ENCODE measurements at places on chromosomes 1 and 21.

- DNase-seq: no peak
These were observed 5.7 kb downstream of the EPHX1 start for GRCh38 chr1:225815526-225816178.

DNA sequence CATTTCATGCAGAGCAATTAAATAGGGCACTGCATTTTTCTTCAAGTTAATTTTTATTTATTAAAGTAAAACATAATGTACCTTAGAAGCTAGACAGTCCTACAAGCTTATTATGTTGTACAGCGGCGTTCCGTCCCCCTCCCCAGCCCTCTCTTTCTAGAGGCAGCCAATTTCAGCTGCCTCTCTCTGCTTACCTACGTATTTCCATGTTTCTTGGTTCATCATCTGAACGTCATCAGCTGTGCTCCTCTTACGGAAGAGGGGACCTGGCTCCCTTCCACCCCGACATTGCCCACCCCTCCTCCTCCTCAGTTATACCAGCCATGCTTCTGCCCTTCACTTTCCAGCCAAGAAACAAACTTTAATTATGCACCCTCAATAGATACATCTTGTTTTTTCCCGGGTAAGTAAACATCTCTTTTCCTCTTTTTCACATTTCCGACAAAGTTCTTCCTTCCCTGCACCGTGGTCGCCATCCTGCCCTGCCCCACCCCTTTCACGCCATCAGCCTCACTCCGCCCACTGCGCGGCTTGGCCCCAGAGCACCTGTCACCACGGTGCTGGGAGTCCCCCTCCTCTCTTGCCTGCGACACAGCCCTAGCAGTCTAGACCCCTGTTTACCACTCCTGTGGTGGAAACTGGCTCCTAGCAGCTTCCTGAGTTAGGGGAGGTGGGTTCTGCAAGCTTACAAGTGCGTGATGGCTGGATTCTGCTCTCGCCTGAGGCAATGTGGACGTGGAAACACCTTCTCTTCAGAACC, 57.9 kb downstream of the SLC37A1 start:
- no peak for DNase-seq

- no peak for DNase-seq
These were observed 434.8 kb downstream of the LMO4 start for GRCh38 chr1:87763483-87763882.

DNA sequence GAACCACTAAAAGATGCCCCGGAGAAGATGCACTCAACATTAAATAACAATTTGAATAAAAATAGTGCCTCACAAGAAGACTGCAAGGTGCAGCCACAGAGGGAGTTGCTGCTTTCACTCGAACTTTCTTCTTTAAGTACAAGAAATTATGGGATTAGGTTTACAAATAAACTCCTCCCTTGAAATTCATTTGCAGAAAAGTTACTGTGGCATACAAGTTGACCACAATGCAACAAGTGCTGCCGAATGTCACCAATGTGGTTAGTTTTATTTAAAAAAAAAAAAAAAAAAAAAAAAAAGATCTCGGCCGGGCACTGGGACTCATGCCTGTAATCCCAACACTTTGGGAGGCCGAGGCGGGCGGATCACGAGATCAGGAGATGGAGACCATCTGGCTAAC, 76.8 kb upstream of the RAB4A start:
- no peak for DNase-seq

GRCh38 chr1:7705048-7705907, 65.8 kb upstream of the VAMP3 start:
- DNase-seq: no peak

DNA sequence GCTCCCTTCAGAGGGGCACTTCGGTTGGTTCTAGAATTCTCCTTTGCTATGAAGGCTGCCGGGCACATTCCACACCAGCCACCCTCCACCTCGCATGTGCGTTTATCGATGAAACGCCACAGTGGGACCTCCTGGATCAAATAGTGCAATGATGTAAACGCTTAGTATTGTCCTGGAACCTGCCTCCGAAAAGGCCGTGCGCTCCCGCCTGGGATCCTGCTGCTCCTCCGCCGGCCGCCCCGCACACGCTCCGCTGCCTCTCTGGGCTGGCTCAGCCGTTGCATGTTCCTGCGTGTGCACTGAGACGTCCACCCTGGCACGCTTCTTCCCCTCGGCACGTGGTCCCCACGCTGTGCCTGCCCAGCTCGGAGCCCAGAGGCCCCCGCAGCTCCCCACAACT, 4.0 kb upstream of the TNFRSF14 start:
- DNase-seq: no peak

- no peak for DNase-seq
These were observed 1.2 kb upstream of the LELP1 start for GRCh38 chr1:153202006-153202405.

GRCh38 chr1:32779242-32779641, 37.9 kb downstream of the YARS1 start:
- DNase-seq: no peak

DNA sequence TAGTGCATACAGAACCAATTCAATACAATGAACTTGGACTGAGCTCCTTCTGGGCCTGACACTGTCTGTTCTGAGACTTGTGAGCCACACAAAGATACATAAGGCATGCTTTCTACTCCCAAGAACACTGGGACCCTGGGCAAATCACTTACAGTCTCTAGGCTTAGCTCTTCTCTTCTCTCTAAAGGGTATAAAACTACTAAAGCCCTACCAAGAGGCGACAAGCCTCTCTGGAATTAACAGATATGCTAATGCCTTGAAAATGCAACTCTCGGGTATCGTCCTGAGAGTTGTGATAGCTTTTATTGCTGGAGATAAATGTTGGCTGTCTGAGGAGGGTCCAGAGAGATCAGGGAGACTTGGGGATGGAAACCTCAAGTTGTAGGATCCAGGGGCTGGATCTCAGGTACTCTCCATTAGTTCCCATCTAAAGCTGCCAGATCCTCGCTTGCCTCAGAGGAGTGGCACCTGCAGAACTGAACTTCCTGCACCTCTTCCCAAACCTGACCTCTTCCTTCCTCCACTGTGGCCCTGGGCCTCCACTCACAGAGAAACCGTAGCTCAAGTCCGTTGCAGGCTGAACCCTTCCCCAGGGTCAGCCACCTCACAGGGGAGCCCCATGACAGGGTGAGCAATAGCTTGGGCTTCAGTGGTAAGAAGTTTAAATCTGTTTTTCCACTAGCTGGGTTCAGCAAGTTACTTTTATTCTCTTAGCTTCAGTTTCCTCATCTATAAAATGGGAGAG, 11.5 kb upstream of the CFAP45 start:
- DNase-seq: no peak

- DNase-seq: no peak
These were observed 484.9 kb downstream of the NPHP4 start for GRCh38 chr1:5507340-5507739.

- no peak for DNase-seq
These were observed 1.3 kb upstream of the CCSAP start for GRCh38 chr1:229344139-229344538.

- no peak for DNase-seq
These were observed 19.3 kb downstream of the PRKACB start for GRCh38 chr1:84163123-84163931.

- DNase-seq: no peak
These were observed 18.8 kb downstream of the PIK3C2B start for GRCh38 chr1:204475656-204476432.

GRCh38 chr1:54995013-54995760, 3.5 kb upstream of the BSND start:
- no peak for DNase-seq

- DNase-seq: no peak
These were observed 4.5 kb upstream of the CRABP2 start for GRCh38 chr1:156709757-156710489.

GRCh38 chr1:27981145-27981544, 21.4 kb downstream of the XKR8 start:
- no peak for DNase-seq

- no peak for DNase-seq
These were observed 1995.8 kb downstream of the NCAM2 start for GRCh38 chr21:22993822-22994574.

- DNase-seq: no peak
These were observed 586.5 kb downstream of the PTBP2 start for GRCh38 chr1:97308131-97308530.

GRCh38 chr1:211183747-211184313, 49.9 kb upstream of the KCNH1 start:
- DNase-seq: no peak

GRCh38 chr1:174789399-174789798, 210.3 kb upstream of the CACYBP start:
- DNase-seq: no peak

DNA sequence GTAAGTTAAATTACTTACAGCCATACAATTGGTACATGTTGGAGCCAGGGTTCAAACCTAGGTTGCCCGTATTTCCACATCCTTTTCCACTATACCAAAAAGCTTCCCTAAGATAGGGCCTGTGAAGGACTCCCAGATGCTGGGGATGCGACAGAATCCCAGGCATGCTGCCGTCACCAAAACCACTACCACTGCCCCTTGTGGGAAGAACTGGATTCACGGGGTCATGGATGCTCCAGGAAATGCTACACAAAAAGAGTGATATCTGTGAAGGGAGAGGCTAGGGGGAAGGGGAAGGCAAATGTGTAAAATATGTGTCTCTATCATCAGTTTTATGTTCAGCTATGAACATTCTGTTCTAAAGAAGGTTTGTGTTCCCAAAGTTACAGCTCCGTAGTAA, 133.9 kb upstream of the IVNS1ABP start:
- DNase-seq: no peak

DNA sequence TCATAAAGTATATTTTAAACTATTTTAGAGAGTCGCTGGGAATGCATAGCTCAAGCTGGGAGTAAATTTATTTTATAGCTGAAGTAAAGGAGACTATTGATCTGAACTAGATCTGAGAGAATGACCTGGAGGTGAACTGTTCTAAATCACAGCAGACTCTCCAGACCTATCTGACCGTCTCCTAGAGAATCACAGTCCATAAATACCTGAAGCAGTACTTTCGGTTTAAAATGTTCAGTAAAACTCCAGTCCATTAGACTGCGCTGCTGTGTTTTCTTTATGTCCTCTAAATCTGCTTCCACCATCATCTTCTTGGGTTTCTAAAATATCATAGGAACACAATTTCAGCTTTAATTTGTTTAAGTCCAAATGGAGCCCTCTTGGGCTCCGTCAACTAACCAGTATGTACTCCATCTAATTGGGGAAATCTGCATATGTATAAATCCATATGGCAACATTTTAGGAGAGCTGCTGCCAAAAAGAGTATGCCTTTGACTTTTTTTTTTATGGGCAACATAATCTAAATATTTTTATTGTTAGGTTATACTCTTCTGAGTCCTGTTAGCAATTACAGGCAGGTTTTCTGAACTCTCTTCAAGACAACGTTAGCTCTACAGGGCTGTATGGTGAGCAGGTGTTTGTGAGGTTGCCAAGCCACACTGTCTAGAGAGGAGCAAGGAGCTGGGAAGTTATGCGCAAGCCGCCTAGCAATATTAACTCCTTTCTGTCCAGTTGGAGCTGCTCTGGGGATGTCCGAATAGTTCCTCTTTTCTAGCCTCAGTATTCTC, 111.2 kb downstream of the SPAG17 start:
- DNase-seq: no peak

DNA sequence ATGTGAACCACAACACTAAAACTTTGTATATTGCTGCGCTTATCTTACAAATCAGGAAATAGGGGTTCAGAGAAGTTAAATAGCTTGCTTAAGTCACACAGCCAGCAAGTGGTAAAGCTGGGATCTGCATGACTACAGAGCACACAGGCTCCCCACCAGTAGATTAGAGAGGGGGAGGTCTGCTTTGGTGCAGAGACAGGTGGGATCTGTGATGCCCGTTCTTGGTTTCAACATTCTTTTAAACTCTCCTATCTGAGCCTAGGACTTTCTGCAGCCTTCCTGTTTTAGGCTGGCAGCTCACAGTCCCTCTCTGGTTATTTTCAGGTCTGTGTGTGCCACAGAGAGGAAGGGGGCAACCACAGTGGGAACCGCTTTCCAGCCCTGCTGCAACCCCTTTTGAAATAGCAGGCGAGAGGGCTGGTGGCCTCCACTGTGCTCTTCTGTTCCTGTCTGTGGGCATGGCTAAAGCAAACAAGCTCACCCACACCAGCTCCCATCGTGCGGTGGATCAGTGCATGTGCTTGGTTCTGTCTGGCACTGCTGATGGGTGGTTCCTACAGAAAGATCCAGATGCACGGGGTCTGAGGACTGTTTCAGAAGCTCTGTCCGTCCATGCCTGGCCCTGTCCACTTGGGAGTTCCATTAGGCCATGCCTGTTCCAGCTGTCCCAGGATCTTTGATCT, 1.7 kb upstream of the IL6R start:
- DNase-seq: no peak

DNA sequence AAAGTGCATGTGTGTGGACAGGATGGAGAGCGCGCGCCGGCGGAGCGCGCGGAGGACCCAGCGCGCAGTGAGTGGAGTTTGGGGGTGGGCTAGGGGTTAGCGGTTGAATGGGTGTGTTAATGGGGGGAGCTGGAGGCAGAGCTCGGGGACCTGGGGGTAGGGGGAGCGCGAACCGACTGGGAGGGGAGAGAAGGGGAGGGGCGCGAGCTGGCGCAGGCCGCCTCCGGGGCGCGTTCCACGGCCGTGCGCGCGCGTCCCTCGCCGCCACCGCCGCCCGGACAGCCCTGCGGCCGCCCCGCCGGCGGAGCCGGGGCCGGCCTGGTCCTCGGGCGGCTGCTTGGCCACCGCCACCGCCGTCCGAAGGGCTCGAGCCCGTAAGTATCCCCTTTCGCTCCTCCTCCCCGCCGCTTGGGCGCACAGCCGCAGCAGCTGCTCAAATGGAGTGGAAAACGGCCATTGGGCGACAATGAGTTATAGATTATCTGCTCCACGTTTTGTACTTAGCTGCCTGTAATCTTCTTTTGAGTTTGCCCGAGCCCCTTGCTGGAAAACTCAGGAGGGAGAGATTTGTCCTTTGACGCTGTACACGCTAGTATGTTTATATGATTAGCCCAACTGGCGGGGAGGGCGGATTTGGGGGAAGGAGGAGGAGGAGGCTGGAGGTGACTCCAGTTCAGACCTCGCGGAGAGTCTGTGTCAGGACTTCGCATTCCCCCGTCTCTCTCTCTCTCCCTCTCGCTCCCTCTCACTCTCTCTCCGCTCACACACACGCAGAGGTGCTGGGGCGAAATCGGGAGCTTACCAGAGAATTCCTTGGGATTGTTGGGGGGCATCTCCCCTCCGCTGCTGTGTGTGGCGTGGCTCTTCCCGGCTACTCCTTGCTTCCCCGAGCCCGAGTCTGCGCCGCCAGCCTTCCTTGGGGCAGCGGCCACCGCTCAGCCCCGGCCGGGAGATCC, at the start of gene ADGRL2:
TSS of gene ADGRL2 (plus strand) at position 240 of the 956 bp plus-strand sequence. CDS start 36,051 bp downstream, outside the sequence.
- DNase-seq: no peak

- no peak for DNase-seq
These were observed 2.0 kb downstream of the ADAMTSL4 start for GRCh38 chr1:150551051-150551783.

GRCh38 chr1:117436513-117436912, 69.3 kb downstream of the MAN1A2 start:
- DNase-seq: no peak

GRCh38 chr1:26913754-26914619, at the start of gene NR0B2:
Gene NR0B2, minus strand, starts transcription at chr1:26913975. Its CDS starts 35 bp downstream, at chr1:26913940.
- no peak for DNase-seq

DNA sequence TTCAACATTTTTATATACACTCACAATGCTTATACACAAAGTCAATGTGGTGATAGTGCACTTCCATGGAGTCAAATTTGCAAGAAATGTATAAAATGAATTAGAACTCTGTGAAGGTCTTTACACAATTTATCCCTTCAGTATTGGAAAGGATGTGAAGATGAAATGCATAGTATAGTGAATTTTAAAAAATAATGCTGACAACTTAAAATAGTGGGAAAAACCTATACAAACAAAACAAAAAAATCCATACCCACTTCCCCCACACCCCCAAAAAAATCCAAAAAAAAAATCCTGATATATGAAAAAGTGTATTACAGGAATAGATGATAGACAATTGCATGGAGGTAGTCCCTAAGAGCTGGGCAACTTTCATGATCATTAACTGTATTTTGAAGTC, 165.3 kb downstream of the HLX start:
- DNase-seq: no peak

Measured in stimulated activated CD4-positive, alpha-beta T cell treated with anti-CD3 and anti-CD28 coated beads, TNF-alpha, amount 100 ng/mL, for 1 hour (primary cell).